Left colon (tissue), 2 donors: ENCODE measurements at places on chromosomes 4 and X.
A peak's percentile ranks its signal among the peaks of the same experiment; 100 is the strongest.

DNA sequence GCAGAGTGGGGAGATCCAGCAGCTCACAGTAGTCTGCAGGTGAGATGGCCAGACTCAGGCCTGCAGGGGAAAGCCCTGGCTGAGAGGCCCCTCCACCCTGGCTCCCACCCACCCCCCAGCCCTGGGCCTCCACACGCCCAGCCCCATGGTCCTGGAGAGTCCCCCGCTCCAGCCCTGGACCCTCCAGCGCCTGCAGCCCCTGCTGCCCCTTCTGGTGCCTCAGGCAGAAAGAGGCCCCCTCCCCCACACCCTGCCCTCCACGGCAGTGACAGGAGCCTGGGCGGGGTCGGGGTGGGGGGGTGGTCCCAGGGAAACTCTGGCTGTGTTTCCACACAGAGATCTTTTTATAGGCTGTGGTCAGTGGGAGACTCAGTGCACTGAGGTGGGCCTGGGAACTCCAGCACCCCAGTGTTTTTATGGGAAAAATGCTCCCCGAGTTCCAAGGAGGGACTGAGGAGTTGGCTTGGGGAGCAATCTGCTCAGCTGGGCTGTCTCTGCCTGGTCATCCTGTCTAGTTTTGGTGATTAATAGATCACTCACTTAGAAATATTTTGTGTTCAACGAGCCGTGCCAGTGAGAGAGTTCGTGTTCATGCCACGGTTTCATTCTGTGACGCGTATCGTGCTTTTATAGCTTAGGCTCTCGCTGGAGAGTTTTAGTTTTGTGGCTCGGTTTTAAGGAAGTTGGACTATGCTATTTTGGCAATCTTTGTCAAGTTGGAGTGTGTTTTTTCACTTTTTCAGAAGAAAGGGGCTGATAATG lies 53.1 kb upstream of the HGFAC start:
- no peak for DNase-seq

GRCh38 chrX:95903490-95903889 lies 781.2 kb upstream of the DIAPH2 start:
- no peak for DNase-seq

GRCh38 chr4:85067342-85067741 lies 100.9 kb upstream of the WDFY3 start:
- DNase-seq, result no peak

DNA sequence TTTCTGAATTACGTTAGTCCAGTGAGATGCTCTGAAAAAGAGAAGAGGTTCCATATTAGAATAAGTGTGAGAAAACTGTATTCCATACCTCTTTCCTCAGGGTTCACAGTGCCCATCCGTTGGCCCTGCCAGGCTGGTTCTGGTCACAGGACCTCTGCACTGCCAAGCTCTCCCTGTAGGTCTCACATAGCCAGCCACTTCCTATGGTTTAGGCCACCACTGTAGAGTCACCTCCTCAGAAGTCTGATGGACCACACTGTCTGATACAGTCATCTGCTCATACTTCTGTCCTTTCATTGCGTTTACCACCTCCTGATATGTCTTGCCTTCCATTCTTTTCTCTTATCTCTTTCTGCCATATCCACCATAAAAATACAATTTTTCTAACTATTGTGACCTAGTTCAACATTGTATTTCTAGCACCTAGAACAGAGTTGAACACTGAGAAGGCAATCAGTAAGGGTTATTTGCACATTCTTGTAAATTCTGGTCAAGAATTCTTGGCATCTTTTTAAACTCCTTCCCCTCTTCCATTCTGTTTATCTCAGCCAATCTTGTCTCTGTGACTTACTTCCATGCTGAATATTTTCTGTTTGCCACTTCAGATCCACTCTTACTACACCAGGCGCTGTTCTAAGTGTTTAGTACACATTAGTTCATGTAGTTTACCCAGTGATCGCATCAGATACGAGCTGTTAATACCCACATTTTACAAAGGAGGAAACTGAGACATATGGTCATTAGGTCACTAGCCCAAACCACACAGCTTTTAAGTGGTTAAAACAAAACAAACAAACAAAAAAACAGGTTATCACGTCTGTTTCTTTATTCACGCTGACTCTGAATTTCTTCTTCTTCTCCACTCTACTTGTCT lies 125.6 kb downstream of the CBR4 start:
- DNase-seq, result no peak

GRCh38 chr4:107599841-107600240 lies 120.2 kb downstream of the PAPSS1 start:
- no peak for DNase-seq

DNA sequence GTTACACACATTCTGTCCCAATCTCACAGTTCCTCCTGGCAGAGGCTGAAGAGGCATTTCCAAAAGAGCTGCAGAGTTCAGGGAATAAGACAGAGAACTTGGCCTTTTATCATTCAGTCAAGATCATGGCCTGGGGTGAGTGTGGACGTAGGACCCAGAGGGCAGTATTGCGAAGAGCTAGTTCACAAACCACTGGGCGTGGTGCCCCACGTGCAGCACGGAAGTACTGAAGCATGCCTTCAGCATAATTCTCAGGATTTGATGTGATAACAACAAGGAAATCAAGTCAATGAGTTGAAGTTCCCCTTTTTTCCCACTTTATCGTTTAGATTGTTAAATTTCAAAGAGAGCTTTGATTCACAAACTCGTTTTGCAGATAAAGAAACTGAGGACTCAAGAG lies 117.7 kb downstream of the RELL1 start:
- peak; percentile 68 for DNase-seq

DNA sequence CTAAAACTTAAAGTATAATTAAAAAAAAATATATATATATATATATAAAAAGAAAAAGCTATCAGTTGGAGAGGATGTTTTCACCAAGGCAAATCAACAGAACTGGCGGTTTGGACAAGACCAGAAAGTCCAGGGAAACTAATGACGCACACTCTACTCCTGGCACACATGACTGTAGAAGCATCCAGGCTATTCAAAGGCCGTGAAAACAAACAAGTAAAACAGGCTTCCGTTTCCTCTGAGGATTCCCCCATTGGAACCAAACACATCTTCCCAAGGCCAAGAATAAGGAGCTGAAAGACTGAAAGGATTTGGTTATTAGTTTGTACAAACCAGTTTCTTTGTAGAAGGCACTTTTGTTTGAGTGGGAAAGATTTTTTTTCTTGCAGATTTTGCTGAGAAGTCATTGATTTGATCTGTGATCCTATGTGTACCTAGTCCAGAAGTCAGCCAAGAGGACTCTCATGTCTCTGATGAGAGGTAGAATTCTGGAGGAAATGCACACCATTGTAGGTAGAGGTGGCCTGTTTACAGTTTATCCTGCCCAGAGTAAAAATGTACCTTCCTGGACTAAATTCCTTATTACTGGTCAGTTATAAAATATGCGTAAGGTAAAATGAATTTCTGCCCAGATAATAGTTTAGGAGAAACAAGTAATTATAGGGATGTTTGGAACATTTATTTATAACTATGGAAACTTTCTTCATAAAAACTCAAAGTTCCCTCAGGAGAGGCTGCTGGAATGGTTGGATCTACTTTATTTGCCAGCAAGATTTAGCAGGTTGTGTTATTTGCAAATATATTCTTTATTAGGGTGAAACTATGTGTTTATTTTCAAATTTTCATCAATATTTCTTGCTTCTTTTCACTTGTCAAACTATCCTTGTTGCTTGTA lies 66.5 kb downstream of the DMP1 start:
- no peak for DNase-seq

DNA sequence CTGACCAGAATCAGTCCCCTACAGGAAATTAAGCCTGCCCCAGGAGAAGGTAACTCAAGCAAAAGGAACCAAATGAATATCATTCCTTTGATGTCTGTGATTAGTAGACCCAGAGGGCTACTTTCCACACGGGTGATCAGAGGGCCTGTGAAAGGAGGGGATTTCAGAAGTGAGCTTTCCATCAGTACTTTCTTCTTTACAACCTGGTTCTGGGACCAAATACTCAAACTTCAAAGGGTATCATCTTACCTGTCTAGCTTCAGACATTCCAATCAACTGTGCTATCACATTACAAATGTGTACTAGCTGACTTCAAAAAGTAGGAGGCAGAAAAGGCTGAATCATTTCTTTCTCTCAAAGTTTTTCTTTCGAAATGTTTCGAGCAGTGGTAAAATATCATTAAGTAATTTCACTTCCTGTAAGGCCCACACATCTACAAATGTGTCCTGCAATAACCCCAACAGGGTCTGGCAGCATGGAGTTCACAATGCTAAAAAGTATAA lies 23.9 kb downstream of the ACSL4 start:
- DNase-seq, result no peak

- no peak for DNase-seq
Observed at GRCh38 chrX:120269373-120270035, 18.9 kb downstream of the ZBTB33 start.
